ENCODE measurements at places on chromosomes 1 and 21. TPM values are rescaled to one million over a fixed set of nuclear protein-coding genes. Genes with fewer than 3 reads are reported as not detected.

OR2T35 gene
- total RNA-seq = not detected

ADGRL4 gene
- total RNA-seq = 3.2 TPM

LRRN2 gene
- not detected for total RNA-seq

C1QTNF12 gene
- total RNA-seq = 0.36 TPM

RIMS3 gene
- total RNA-seq = 0.28 TPM

RNF186 gene
- total RNA-seq = not detected

FOXO6 gene
- total RNA-seq = not detected

CAPN9 gene
- total RNA-seq = not detected

OR2T29 gene
- total RNA-seq = not detected

INAVA gene
- not detected for total RNA-seq

CASP9 gene
- total RNA-seq = 7.0 TPM

CD58 gene
- 6.4 TPM for total RNA-seq

DNA sequence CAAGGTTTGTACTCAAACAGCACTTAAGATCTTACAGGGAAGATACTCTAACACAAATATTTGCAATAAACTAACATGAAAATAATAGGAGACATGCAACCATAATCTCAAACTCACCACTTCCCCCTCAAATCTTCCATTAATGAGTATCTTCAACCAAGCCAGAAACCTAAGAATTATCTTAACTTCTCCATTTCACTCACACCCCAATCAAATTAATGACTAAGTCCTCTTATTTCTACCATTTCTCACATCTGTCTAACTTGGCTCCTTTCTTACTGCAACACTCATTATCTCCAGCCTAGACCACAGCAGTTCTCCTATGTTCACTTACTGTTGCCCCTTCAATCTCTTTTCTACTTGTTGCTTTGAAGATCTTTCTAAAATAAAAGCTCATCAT, 10.4 kb downstream of the RBBP5 start:
- DNase-seq = no peak

- peak; percentile 51 for DNase-seq
Observed at GRCh38 chr1:66947267-66947666, 22.5 kb downstream of the MIER1 start.

GRCh38 chr1:56024155-56024554, 555.2 kb downstream of the PLPP3 start:
- DNase-seq = no peak

DNA sequence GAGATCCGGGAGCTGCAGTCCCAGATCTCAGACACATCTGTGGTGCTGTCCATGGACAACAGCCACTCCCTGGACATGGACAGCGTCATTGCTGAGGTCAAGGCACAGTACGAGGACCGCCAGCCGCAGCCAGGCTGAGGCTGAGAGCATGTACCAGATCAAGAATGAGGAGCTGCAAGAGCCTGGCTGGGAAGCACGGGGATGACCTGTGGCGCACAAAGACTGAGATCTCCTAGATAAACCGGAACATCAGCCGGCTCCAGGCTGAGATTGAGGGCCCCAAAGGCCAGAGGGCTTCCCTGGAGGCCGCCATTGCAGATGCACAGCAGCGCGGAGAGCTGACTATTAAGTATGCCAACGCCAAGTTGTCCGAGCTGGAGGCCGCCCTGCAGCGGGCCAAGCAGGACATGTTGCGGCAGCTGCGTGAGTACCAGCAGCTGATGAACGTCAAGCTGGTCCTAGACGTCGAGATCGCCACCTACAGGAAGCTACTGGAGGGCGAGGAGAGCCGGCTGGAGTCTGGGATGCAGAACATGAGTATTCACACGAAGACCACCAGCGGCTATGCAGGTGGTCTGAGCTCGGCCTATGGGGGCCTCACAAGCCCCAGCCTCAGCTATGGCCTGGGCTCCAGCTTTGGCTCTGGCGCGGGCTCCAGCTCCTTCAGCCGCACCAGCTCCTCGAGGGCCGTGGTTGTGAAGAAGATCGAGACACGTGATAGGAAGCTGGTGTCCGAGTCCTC, 25.5 kb downstream of the ETV3L start:
- peak; percentile 68 for DNase-seq

GRCh38 chr1:160643138-160643537, 3.7 kb downstream of the SLAMF1 start:
- no peak for DNase-seq

DNA sequence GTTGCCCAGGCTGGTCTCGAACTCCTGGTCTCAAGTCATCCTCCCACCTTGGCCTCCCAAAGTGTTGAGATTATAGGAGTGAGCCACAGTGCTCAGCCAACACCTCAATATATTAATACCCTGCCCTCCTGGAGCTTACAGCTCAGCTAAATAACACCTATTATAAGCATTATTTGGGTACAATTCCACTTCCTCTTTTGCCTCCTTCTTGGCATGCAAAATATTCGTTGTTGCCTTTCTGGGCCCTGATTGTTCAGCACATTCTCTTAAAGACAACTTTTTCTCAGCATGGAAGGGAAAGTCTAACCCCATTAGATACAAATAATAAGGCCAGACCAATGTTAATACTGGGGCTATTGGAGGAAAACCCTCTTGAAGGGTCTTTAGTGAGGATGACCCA, 2.8 kb downstream of the PAQR7 start:
- DNase-seq = no peak

DNA sequence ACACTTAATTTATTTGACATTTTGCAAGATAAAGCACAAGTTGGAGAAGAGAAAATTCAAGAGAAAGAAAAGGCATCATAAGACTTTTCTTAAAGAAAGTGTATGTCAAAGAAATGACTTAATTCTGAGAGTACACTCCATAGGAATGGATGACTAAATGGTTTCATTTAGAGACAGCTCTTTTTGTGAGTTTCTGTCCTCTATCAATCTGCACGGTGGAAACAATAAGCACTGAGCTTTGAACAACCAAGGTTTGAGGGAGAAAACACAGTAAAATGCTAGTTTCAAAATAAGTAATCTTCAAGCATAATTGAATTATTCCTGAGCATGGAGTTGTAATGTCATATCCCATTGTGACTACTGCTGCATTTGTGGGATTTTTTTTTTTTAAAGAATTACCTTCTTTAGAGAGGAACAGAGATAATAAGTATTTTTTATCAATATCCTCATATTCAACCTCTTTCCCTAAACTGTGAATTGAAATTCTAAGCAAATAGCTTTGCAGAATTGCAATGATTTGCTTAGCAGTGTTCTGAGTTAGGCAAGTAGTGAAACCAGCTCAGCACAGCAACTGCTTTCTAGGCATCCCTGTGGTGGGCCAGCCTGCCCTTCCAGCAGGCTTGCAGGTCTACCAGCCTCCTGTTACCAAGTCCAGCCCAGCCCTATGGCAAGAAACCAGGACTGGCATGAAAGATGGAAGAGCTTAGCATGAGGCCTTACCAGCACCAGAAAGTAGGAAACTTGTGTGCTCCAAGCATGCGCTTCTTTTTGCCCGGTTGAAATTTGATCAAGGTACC, 38.2 kb downstream of the KCNJ6 start:
- DNase-seq = no peak

DNA sequence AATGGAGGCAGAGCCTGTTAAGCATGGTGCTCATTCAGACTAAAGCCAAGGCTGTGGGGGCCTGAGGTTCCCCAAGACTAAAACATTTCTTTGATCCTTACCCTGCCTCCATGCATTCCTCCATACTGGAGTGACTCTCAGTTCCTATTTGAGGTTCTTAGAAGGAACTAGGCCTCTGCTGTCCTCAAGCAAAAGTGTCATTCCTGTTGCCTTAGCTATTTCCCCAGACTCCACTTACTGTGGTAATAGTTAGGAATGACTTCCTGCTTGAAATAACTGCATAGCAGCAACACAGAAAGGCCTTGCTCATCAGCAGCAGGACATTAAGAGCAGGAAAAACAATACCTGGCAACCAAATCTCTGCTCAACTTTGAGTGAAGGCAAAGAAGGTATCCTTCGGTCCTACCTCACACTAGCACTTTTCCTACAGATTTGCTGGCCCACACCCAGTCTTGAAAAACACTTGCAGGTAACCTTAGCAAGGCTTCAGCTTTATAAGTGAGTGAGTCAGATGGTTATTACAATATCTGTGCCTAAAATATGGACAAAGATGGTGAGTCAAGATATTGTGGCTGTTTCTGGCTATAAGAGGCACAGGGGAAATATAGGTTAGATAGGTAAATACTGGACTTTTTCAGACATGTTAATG, 14.8 kb downstream of the LRRC41 start:
- DNase-seq = peak; percentile 77

DNA sequence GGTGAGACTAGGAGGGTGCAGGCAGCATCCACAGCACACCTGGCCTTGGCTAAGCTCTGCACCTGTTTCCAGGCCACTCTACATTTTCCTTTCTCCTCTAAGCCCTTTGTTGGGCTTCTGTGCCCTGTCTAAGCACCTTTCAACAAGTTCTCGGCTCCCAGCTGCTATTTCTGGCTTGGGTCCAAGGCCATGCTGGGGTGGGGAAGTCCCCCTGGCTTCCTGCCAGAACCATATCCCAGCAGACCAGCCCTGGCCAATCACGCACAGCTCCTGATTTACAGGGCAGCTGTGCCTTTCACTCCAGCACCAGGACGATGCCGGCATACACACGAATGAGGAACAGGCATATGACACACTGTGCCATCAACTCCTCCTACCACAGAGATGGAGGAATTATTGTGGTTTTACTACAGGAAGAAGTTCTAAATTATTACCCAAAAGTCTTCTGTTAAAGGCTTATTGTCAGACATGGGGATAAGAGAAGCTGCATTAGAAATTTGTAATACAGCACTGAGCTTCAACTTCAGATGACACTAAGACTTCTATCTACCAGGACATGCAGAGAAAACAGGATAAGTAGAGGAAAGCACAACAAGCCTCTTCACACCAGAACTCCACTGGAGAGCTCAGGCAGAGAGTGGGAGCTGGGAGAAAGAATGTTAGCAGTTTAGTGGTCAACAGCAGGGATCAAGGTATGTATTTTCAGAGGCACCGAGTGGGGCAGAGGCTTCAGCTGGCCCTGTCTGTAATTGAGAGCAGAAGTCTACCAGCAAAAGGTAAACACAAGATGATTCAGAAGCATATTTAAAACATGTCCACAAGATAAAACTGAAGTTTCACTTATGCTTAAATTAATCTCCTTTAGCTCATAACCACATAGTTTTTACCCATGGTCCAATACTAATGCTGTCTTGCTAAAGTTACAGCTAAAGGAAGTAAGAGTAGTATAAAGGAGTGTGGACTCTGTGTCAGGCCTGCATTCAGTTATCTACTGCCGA, 37.4 kb downstream of the TRIT1 start:
- DNase-seq = peak; percentile 89

DNA sequence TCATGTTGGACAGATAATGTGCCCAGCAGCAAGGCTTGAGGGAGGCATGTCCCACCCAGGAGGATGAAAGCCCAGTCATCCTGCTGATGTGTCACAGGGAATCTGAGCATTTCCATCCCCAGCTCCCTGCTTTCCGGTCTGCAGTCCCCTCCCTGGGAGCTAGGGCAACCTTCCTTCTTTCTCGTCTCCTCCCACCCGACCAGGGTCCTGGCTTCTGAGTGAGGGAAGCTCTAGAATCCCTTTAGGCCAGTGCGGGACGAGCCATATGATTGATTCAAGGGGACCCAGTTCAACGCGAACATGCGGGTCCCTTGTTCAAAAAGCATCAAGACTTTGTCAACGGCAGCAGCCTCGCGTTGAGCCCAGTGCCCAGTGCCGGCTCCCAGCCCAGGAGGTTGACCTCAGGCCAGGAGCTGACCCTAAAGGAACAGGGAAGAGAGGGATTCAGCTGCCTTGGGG, 96.7 kb upstream of the TMPRSS2 start:
- peak; percentile 7 for DNase-seq

GRCh38 chr1:160367934-160368923, 1.4 kb downstream of the NHLH1 start:
- no peak for DNase-seq

DNA sequence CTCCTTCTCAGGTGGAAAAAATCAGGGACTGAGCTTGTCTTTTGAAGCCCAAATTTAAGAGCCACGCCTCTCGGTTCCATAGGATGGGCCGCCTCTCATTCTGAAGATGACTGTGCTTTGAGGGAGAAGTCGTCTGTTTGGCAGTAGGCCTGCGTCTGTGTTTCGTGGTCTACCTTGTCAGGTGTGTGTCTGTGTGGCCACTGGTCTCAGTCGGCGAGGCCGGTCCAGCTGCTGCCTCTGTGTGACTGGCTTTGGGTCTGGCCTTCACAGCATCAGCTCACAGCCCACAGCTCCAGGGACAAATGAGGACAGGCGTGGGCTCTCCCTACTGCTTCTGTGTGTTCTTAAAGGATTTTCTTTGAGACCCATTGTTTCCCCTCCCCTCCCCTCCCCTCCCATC, 50.3 kb downstream of the B3GALT5 start:
- DNase-seq = no peak

- DNase-seq = no peak
Observed at GRCh38 chr1:91325456-91325855, 79.2 kb downstream of the HFM1 start.

DNA sequence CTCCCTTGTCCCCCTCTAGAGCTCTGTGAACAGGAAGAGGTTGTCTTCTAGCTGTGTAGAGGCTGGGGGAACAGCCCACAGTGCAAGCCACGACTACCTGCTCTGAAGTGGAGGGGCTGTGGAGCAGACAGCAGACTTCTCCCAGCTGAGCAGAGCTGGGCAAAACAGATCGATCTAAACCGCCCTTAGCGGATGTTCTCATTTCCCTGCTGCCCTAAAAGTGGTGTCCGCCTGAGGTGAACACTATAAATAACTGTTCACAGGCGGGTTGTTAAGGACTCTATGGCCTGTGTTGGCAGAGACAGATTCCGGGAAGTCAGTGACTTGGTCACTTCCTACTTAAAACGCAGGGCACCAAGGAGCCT, 203.2 kb downstream of the RHOU start:
- no peak for DNase-seq

DNA sequence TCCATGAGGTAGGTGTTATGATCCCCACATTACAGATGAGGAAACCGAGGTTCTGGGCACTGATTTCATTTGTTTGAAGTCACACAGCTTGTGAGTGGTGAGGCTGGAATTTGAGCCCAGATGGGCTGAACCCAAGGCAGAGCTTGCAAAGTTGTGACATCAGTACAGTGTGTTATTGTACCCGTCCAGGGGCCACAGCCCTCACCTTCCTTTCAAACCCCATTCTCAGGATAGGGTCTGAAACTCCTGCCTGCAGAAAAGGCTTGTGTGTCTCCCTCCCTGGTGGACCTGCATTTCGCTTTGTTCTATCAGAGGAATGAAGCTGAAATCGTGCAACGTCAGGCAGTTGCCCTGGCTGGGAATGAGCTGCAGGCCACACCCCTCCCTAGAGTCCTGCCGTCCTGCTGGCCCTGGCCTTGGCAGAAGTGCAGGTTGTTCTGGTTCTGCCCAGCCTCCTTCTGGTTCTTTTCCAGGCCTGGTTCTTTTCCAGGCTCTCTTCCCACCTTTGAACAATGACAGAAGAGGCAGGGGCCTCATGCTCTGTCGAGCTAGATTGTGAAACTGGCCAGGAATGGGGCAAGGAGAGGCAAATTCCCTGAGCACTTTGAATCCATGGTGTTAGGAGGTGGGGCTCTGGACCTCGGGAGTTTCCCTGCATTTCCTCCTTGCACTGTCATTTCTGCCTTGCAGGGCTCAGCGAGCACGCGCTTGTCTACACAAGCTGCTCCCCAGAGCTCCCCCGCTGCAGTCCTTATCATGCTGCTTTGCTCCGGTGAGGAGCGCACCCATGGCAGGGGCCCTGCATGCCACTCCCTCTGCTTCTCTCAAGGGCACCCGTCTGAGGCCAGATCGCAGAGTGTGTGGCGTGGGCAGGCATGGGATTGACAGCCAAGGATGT, 8.2 kb upstream of the MYOM3 start:
- DNase-seq = peak; percentile 17
